ENCODE measurements at places on chromosomes 1 and 21.

- no peak for DNase-seq
Measured at GRCh38 chr1:104403883-104404282, 654.2 kb downstream of the AMY1C start.

DNA sequence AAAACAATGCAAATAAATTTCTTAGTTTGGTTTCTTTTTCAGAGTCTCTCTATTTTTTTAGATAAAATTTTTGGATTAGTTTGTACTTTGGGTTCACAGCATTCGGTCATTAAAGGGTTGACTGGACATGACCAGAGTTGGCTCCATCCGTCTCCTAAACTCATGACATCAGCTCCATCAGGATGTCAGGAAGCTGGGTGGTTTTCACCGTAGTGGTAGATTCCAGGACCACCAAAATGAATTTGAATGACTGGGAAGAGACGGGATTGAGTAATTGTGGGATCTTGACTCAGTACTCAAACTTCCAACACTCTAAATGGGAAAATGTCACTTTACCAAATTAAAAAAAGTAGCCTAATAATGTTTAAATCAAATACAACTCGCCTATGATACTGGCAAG, 279.2 kb upstream of the DUSP10 start:
- no peak for DNase-seq

DNA sequence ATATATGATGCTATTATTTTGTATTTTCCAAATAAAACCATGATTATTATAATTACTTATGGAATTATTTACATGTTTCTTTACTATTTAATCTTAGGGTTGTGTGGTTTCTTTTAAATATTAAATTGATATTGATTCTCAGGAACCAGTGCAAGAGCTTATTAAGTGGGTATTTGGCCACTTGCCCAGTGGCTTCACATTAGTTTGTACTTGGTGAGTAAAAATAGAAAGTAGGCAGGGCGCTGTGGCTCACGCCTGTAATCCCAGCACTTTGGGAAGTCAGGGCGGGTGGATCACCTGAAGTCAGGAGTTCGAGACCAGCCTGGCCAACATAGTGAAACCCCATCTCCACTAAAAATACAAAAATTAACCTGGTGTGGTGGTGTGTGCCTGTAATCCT, 497.1 kb downstream of the PTPRC start:
- DNase-seq = no peak

- DNase-seq = no peak
Measured at GRCh38 chr1:171590022-171590421, 32.0 kb upstream of the MYOCOS start.

GRCh38 chr1:81327743-81328142, 473.0 kb upstream of the ADGRL2 start:
- DNase-seq = no peak

GRCh38 chr1:230495891-230496385, 69.8 kb upstream of the PGBD5 start:
- no peak for DNase-seq

- no peak for DNase-seq
Measured at GRCh38 chr21:31945141-31945540, 72.3 kb downstream of the HUNK start.

DNA sequence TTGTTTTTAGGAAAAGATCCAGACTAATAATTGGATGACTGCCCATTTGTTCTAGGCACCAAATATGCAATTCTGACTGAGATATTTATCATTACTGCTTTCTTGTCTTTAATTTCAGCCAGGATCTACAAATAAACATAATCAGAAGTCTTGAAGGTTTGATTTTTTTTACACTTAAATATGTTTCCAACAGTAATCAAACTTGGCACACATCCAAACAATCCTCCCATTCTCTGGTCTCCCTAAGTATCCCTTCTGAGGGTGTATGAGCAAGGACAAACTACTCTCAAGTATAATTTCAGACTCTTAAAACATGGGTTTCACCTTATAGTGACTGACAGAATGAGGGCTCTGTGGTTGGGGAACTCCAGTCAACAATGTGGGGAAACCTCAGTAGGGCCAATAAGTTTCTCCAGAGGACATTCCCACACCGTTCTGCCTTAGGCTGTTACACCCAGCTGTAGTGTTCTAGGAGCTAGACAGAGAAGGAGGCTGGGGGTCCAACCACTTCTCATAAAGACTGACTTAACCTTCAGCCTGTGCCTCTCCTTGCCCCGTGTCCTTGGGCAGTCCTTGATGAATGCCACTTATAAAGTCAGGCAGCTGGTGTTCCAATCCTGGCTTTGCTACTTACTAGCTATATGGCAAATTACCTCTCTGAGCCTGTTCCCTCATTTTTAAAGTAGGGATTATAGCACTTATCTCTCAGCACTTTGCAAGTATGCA, 1.5 kb upstream of the PALMD start:
- DNase-seq = no peak

- no peak for DNase-seq
Measured at GRCh38 chr1:65605621-65606020, 185.2 kb downstream of the LEPR start.

GRCh38 chr1:201774224-201774982, 54.6 kb upstream of the IPO9 start:
- no peak for DNase-seq

DNA sequence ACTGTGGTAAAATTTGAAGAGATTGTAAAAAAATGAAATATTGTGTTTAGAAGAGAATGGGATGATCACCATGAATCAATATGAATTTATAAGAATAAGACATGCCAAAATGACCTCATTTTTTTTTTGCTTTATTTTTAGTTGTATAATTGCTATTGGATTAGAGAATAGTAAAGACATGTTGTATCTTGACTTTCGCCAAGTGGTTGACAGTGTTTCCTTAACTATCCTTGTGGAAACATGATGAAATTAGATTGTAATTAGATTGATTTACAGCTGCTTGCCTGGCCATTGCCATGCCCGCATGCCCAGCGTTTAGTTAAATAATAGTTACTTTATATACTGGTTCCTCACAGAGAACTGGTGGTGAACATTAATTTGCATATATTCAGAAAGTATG, 154.9 kb downstream of the MAGI3 start:
- DNase-seq = no peak

DNA sequence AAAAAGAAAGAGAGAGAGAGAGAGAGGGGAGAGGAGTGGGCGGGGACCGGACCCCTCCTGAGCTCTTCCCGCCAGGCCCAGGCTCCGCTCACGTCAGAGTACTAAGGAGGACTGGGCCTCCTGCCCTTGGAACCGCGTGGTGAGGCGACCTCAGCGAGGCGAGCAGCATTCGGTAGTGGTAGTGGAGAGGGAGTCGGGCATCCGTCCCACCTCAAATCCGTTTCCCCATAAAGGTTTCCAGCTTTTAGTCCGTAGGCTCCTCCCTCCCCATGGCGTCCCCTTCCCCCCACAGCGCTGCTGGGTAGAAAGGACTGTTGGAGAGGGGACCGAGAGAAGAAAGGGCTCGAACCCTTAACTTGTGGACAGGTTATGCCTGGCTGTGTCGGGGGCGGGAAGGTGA, 124.4 kb upstream of the BARHL2 start:
- DNase-seq = no peak

- DNase-seq = no peak
Measured at GRCh38 chr1:96641282-96641681, 80.3 kb upstream of the PTBP2 start.

- DNase-seq = no peak
Measured at GRCh38 chr21:40373761-40374160, 473.2 kb downstream of the DSCAM start.

DNA sequence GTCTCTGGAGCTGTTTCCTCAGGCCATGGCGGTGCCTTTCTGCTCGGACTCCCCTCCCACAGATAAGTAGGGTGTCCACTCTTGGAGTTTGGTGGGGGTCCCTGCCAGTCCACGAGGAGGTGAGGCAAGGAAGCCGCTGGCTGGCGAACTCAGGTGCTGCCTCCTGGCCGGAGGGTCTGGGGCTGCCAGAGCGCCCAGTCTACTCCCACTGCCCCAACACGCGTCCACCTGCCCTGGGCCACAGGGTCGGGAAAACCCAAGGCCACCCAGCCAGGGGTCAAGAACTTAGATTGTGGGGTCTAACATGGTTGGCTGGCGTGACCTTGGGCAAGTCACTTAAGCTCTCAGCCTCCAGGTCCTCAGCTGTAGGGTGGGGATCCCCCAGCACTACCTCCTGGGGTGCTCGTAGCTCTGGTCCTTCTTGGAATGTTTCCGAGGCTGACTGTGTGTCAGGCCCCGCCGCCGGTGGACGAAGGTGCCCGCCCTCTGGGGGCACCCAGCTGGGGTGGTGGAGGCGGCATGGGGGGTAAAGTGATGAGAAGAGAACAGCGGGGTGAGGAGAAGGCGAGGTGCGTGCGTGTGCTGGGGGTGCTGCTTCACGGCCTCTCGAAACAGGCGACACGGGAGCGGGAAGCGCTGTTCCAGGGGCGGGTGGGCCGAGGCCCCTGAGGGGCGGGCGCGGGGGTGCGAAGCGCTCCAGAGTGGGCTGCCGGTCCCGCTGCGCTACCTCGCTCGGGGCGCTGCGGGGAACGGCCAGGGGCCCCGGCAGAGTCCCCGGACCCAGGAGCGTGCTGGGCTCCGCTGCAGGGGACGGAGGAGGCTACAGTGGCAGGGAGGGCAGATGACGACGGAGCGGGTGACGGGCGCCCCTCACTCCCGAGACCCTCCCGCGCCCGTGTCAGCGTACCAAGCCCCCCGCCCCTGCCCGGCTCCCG, 1.2 kb downstream of the SH2D5 start:
- DNase-seq = peak; percentile 70

DNA sequence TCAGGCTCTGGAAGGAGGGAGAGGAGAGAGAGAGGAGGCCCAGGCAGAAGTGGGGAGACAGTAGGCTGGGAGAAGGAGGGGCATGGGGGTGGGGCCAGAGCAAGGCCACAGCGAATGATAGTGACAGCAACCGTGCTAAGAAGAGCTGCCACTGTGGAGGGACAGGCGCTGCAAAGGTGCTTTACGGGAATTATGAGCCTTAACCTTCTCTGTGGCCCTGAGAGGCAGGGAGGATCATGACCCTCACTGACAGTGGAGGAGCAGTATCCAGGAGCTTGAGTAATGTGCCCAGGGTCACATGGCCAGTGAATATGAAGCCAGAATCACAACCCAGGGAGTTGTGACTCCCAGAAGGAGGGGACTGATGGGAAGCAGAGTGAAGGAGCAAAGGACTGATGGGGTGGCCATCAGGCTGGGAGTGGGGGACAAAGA, 53.4 kb upstream of the RPL11 start:
- no peak for DNase-seq

DNA sequence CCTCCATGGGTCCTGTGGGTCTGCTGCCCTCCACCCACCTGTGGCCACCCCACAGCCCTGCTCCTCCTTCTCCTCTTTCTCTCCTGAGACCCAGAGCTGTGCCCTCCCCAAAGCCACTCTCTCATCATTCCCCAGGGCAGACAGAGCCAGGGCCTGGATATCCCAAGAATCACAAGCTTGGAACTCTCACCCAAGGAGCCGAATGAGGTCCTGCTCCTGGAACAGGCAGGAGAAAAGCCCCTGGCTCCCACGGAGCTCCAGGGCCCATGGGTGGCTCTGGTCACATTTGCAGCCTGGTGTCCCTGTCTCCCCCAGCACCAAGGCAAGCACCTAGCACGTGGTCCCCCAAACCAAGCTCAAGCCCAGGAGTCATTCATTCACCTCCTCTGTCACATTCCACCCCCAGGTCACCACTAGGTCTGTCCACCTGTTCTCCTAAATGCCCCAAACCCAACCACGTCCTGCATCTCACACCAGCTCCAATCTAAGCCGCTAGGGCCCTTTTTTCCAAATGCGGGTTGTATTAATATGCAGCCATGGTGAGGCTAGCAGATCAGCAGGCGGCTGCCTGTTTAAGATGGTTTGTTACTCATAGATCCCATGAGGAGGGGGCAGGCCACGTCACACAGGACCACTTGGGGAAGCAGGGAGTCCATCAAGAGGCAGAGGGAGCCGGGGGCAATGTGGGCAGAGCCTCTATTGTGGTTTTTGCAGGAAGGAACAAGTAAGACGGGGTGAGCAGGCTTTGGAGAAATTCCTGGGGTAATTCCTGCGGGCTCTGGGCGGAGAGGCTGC, 215.5 kb upstream of the VAMP3 start:
- DNase-seq = no peak

GRCh38 chr1:81805537-81806431, 5.0 kb downstream of the ADGRL2 start:
- DNase-seq = no peak

GRCh38 chr21:37877171-37877570, 39.1 kb downstream of the KCNJ6 start:
- DNase-seq = no peak

- DNase-seq = no peak
Measured at GRCh38 chr1:18633422-18634155, 2.9 kb downstream of the PAX7 start.

- no peak for DNase-seq
Measured at GRCh38 chr1:182460550-182460951, 10.6 kb downstream of the RGSL1 start.

DNA sequence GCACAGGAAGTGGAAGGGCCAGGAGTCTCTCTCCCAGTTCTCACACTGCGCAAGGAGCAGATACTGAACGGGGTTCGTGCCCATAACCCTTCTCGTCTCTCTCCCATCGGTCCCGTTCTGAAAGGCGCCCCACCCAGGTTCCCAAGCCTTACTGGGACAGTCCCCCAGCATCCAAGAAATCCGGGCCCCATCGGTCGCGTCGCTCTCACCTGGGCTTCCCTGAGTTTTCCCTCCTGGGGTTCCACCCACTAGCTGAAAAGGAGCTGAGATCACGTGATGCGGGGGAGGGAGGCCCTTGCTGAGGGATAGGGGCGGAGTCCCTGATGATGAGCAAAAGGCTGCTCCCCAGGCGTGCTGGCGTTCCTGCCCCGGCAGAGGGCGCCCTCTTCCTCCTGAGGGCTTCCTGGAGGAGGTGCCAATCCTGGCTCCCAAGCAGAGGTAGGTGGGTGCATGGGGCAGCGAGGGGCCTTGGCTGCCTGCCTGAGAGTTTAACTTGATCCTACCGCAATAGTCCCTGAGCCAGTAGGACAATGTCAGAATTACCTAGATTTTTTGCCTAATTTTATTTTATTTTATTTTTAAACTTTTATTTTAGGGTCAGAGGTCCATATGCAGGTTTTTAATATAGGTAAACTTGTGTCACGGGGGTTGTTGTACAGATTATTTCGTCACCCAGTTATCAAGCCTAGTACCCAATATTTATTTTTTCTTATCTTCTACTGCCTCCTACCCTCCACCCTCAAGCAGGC, at the start of gene SPOCD1:
TSS of gene SPOCD1 (minus strand) at position 271 of the 749 bp plus-strand sequence. CDS start 689 bp downstream, outside the sequence.
- no peak for DNase-seq

GRCh38 chr1:213159376-213159775, 108.3 kb downstream of the RPS6KC1 start:
- no peak for DNase-seq

- DNase-seq = no peak
Measured at GRCh38 chr1:69499203-69499803, 68.4 kb upstream of the LRRC7 start.

GRCh38 chr1:55079651-55080050, 40.3 kb downstream of the PCSK9 start:
- no peak for DNase-seq

GRCh38 chr1:6860401-6860800, 75.1 kb downstream of the CAMTA1 start:
- no peak for DNase-seq

Data from coronary artery (tissue), 2 donors.